ENCODE measurements at places on chromosomes 13 and 19.

GRCh38 chr13:65999411-65999810 is 1230.7 kb downstream of the PCDH9 start:
- DNase-seq, result no peak

DNA sequence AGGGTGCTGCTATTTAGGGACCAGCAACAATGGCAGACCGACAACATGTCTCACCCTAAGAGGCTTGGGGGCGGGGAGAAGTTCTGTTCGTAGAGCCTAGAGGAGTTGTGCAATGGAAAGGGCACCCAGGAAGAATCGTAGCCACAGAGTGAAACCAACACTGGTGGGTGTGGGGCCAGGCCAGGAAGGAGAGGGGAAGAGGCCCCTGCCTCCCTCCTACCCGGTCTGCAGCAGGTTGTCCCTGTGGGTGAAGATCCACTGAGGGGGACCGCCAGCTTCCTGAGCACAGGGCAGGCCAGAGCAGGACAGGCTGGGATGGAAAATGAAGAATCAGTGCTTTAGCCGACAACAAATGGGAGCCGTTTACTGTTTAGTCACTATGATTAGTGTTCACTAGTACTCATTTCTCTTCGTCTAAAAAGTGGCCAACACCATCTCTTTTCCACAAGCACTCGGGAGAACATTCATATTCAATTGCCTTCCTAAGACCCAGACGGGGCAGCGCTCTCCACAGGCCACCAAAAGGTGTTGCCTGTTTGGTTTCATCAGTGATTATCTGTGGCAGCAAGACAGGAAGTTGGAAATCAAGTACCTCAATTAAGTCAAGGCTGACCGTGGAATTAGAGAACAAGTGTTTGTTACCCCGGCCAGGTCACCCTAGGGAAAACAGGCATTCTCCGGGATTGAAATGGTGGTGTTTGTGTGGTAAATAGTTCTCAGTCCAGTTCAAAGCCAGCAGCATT is 1.1 kb upstream of the ATP11A start:
- DNase-seq, result peak; percentile 78

DNA sequence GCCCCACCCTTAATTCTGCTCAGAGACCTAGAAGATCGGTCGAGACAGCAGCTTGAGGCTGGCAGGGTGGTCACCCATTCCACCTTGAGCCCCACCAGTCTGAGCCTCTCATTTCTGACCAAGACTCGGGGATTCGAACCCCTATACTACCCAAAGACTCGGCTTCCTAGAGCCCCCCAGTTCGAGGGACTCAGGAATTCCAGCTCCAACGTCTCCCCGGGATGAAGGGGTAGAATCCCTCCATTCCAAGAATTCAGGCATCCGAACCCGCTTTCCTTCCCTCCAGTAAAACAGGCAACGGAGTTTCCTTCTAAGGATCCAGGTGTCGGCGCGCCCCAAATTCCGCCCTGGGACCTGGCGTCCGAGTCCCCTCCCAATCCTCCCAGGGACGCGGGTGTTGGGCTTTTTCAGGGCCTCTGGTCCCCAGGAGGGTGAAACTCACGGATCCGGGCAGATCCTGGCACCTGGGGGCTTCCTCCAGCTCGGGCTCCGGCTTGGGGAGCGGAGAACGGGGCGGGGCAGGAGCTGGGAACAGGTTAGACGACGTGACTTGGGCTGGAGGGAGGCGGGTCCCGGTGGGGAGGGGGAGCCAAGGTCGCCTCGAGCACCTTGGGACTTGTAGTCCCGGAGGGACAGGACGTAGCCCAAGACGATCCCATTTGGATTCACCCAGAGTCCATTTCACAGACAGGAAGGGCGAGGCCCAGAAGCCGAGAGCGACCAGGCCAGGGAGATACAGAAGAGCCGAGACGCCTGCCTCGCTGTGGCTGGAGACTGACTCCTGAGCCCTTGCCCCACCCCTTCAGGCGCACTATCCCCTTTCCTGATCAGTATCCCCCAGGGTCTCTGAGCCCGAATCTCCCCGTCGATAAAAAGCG is at the start of gene PPP1R13L:
Gene PPP1R13L (minus strand): TSS at position 513 of the 878 bp plus-strand sequence. CDS start 6,751 bp downstream, outside the sequence.
- no peak for DNase-seq

DNA sequence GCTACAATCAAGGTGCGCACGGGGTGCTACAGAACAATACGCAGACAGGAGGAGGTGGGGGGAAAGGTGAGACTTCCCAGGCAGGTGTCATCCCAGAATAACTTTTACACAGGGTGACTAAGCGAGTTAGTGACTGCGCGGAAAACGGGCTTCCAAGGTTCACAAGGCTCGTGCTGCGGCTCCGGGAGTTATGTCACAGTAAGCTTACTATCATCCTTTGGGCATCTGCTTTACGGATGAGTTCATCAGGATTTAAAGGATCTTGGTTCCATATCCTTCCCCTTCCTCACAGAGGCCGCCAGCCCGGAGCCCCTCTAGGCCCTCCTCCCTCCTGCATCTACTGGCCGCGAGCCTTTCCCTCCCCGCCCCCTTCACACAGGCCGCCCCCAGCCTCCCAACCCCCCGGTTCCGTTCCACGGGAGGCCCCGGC is 474 bp upstream of the IFT88 start:
- no peak for DNase-seq

DNA sequence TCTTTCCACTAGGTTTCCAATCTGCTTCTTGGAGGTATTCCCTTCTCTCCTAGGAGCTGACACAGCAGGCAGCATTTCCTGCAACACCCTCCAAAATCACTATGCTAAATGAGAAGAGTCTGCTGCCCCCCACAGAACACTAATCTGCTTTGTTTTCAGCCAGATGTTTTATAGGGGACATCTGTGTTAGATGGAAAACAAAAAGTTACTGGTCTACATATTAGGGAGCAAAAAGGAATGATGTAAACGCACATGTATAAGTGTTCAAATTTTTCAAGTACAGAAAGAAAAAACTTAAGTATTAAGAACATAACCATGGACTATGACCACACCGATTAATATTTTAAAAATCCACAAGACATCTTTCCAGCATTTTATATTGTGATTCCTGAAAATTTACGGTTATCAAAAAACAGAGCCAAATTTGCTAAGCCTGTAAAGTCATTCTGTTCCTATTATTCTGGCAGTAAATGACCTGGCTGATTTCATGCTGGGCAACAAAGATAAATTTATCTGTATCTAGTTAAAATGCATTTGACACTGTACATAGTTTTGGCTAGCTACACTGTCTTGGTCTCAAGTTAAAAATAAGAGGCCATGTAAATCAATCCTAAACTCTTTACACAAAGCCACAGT is 63.3 kb downstream of the DCLK1 start:
- no peak for DNase-seq

DNA sequence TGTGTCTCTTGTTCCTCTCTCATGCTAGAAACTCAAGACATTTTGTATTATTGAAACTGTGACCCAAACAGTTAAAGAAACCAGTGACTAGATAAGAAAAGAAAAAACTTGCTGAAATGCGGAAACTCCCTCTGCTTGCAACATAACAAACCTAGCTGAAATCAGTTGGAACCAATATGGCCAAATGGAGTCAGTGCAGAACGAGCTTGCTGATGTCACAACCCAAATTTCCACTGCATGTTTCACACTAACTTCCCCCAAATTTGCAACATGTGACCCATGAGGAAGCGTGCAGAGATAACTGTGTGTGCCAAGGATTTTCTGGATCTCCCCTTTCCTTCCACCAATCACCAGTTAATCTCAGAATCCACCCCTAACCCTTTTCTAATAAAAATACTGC is 208.0 kb downstream of the DLEU7 start:
- DNase-seq, result no peak

GRCh38 chr13:32126278-32126677 is 94.7 kb downstream of the FRY start:
- no peak for DNase-seq

DNA sequence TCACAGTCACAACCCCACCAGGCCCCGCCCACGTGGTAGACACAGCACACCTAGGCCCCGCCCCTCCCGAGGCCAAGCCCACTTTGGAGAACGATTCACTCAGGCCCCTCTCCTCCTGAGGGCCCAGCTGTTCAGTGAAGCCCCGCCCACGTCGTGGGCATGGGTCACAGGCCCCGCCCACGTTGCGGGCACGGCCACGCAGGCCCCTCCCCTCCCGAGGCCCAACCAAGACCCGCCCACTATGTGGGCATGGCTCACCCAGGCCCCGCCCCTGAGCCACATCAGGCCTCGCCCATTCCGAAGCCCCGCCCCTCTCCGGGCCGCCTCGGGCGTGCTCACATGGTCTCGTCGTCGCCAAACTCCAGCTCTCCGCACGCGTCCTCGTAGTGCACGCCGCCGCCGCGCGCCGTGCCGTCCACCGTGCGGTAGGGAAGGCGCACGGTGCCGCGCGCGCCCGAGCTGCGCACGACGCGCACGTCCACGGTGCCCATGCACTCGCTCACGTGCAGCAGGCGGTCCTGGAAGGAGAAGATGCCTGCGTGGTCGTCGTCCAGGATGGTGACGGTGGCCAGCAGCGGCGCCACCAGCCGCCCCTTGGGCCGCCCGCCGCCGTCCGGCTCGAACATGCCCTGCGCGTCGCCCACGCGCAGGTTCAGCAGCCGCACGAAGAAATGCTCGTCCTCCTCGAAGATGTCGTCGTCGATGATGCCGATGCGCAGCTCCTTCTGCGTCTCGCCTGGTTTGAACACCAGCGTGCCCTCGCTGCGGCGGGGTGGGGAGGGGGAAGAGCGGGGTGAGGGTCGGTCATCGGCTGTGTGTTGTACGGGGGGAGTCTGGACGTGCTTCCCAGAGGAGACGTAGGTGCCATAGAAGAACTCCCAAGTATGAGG is 24.0 kb downstream of the SLC8A2 start:
- DNase-seq, result peak; percentile 78

GRCh38 chr13:50527188-50527587 is 316.3 kb downstream of the DLEU7 start:
- DNase-seq, result no peak

GRCh38 chr13:75635828-75636435 is at the start of gene LMO7:
Gene LMO7 (plus strand): TSS chr13:75636330. CDS start chr13:75636658, 328 bp downstream.
- peak; percentile 72 for DNase-seq

GRCh38 chr13:40488869-40489391 is 177.5 kb downstream of the FOXO1 start:
- no peak for DNase-seq

DNA sequence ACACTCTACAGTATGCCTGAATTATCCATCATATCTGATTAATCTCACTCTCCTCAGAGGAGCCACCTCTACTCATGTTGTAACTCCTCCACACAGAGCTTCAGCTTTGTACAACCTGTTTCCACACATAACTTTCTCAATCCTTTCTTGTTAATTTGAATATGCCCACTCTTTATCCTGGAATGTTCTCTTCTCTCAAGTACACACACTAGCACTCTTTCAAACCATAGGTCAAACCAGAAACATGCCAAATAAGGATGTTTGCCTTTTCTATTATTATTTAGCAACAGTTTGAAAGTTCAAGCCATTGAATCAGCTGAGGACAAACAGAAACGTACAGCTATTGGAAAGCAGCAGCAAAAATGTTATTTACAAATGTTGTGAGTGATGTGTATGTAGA is 110.3 kb downstream of the MIPEP start:
- DNase-seq, result no peak

- DNase-seq, result peak; percentile 7
Measured at GRCh38 chr13:111398715-111399299, 78.4 kb downstream of the TEX29 start.

DNA sequence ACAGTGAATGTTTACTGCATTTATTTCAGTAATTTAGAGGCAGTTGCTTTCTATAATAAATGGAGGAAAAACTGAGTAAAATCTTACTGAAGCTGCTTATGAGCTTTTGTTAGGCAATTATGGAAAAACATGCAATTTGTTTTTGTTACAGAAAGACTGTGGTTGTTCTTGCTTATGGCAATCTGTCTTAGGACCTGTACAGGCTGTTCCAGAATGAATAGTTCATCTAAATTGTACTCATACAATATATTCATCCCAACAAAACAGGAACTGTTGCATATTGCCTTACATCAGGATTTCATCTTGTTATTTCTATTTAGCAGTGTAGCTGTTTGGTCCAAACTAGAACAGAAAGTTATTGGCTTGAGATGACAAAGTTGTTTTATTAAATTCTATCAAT is 199.2 kb downstream of the NALCN start:
- no peak for DNase-seq

DNA sequence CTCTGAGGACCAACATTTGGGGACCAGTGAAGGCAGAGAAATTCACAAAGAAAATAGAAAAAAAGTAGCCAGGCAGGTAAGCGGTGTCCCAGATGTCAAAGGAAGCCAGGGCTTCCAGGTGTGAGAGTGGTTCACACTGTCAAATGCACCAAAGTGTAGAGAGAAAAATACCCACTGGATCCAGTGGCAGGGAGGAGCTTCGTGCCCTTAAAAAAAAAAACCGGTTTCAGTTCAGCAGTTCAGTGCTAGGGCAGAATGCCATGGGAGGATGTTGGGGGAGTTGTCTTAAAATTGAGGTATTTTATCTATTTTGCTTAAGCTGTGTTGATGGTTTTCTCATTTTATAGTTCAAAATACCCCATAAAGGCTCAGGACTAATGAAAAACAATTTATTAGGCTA is 47.8 kb upstream of the C1QTNF9 start:
- peak; percentile 56 for DNase-seq

DNA sequence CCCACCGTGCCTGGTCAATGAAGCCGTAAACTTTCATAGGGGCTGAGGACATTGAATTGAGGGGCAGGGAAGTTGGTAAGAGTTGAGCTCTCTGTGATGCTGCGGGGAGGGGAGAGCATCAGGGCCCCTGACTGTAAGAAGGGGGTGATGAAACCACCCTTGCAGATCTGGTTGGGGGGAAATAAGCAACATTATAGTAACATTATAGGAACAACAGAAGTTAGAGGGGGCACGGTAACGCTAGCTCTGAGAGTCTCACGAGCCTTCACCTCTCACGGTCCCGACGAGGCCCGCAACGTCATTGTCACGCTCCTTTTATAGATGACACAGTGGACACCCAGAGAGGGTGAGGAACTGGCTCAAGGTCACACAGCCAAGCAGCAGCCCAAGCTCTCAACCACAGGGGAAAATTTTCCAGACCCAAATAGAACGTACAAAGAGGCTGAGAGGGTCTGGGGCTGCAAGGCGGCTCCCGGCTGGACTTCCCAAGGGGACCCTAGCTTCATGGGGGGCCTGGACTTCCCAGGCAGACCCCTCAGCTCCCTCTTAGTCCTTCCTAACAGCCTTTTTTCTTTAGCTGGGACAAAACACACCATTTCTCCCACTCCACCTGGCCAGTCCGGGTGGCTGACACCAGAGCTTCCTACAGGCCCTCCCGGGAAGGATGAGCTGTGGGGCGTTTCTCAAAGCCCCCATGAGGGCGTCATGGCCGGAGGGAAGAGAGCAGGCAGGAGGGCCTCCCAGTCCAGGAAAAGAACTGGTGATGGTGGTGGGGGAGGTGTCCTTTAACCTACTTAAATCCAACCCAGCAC is 4.1 kb downstream of the TLE5 start:
- no peak for DNase-seq

GRCh38 chr13:25980255-25980654 is 71.6 kb downstream of the SHISA2 start:
- no peak for DNase-seq

DNA sequence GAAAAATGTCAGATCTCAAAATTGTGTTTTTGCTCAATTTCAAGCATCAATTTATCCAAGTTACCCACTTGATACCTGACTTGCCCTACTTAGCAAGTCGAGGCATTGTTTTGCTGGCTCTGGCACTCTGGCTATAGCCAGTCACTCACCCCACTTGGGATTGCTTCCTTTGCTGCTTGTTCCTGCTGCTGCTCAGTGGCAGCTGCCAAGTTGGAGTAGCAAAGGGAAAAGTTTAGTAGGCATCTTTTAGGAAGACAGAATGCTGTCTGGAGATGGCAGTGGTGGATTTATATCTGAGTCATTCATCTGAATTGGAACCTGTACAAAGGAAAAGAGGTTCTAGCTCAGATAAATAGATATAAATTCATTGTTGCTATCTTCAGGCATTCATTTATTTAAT is 41.2 kb downstream of the PCCA start:
- DNase-seq, result no peak

GRCh38 chr13:114152285-114152645 is 19.8 kb upstream of the RASA3 start:
- DNase-seq, result no peak
